Cardiac muscle cell (in vitro differentiated cells and primary cell): ENCODE measurements at places on chromosomes 2 and 18. TPM values are rescaled to one million over a fixed set of nuclear protein-coding genes. Genes with fewer than 3 reads are reported as not detected.

- H3K27me3 ChIP-seq = no peaks in the 10 kb centered on the region
- H3K4me3 ChIP-seq = no peak overlapping the region
- H3K27ac ChIP-seq = no peak overlapping the region
- DNase-seq = no peak
These were observed 36.9 kb downstream of the REEP1 start for GRCh38 chr2:86300496-86300895.

The LRRTM4 gene
- polyA plus RNA-seq = 8.5 TPM in 2 replicates

DNA sequence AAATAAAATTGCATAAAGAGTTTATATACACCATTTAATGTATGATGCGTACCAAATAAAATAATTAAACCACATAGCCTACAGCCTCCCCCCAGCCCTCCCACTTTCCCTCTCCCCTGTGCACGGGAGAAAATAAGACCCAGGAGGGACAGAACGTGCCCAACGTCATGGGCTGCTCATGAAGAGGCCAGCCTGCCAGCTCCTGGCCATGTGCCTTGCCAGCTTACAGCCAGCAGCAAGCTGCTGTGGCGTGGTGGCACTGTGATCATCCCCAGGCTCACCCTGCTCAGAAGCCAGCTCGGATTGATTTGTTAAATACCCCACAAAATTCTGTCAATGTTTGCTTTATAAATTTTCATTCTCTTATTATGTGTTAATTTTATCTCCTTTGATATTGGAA lies 7.6 kb downstream of the GPR148 start:
- H3K4me1 ChIP-seq = no peaks in the 10 kb centered on the region
- H3K36me3 ChIP-seq = no peaks in the 10 kb centered on the region
- no peak for DNase-seq
- no peak overlapping the region for H3K4me3 ChIP-seq

DNA sequence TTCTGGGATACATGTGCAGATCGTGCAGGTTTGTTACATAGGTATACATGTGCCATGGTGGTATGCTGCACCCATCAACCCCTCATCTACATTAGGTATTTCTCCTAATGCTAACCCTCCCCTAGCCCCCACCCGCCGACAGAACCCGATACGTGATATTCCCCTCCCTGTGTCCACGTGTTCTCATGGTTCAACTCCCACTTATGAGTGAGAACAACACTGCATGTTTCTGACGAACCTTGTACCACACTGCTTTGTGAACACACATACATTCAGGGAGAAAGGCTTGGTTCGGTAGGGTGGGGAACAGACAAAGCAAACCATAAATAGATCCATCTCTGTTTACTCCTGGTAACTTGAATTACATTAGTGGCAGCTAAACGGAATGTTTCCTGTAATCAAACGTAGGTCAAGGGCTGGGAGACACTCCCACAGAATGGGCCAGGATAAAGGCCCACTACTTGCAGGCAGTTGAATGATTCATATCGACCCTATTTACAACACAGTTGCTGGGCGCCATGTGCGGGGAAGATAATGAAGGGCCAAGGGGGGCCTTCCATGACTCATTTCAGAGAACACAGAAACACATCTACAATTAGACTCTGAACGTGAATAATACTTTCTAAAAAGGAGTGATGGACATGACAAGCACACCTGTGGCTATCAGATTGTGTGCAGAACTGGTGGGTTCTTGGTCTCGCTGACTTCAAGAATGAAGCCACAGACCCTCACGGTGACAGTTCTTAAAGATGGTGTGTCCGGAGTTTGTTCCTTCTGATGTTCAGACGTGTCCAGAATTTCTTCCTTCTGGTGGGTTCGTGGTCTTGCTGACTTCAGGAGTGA lies 56.8 kb upstream of the KIDINS220 start:
- peak; percentile 61 for DNase-seq
- H3K36me3 ChIP-seq = no peaks in the 10 kb centered on the region
- H3K4me1 ChIP-seq = peaks cover 7% of the 10 kb centered on the region
- H3K27me3 ChIP-seq = no peaks in the 10 kb centered on the region

The STARD6 gene
- 0.72 TPM in 1 of 2 replicates, not detected in the other for polyA plus RNA-seq

The ZBTB7C gene
- 2.3 and 3.0 TPM in 2 replicates for polyA plus RNA-seq

The SETBP1 gene
- polyA plus RNA-seq = 6.3 and 6.6 TPM in 2 replicates

The FAM110C gene
- 0.60 and 0.85 TPM in 2 replicates for polyA plus RNA-seq

The PRR30 gene
- polyA plus RNA-seq = not detected in 2 replicates

DNA sequence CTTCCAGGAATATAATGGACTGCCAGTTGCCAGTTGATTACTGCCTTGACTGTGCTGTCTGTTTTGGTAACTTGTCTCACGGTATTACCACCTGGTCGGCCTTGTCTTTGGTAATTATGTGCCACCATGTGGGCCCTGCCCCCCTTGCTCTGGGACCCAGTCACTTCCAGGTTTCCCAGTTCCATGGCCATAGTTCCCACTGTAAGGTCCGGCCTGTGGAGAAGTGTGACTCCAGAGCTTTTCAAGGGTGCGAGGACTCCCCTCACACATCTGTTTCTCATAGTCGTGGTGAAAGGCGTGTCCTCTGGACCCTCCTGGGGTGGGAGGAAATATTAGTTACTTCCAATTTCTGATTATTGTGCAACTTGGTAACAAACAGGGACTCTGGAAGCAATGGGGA lies 150.5 kb downstream of the SEPTIN10 start:
- H3K27me3 ChIP-seq = no peaks in the 10 kb centered on the region
- no peak for DNase-seq
- no peak overlapping the region for H3K27ac ChIP-seq
- no peaks in the 10 kb centered on the region for H3K36me3 ChIP-seq
- H3K4me1 ChIP-seq = no peaks in the 10 kb centered on the region
- no peak overlapping the region for H3K4me3 ChIP-seq

DNA sequence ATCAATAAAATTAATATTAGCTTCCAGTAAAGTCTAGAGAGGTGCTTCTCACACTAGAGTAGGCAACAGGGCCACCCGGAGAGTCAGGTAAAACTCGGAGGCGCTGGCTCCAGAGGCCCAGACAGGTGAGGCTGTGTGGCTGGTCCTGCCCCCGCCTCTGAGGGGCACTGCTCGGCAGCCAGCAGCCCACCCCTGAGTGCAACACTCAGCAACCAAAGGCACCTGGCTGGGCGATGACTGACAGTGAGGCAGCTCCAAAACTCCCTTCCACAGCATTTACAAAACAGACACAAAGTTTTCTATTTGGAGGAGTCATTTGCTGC lies 138.8 kb upstream of the ID2 start:
- no peak overlapping the region for H3K27ac ChIP-seq
- H3K36me3 ChIP-seq = no peaks in the 10 kb centered on the region
- H3K4me3 ChIP-seq = no peak overlapping the region
- no peaks in the 10 kb centered on the region for H3K27me3 ChIP-seq
- H3K4me1 ChIP-seq = peaks cover 54% of the 10 kb centered on the region

GRCh38 chr2:38791744-38792143 lies 13.7 kb downstream of the GEMIN6 start:
- DNase-seq = no peak
- H3K27ac ChIP-seq = no peak overlapping the region
- no peak overlapping the region for H3K4me3 ChIP-seq
- no peaks in the 10 kb centered on the region for H3K27me3 ChIP-seq
- H3K4me1 ChIP-seq = no peaks in the 10 kb centered on the region

The TRAPPC12 gene
- polyA plus RNA-seq = 77.2 and 95.8 TPM in 2 replicates

The MAP4K4 gene
- 61.6 and 71.6 TPM in 2 replicates for polyA plus RNA-seq
